ENCODE measurements at places on chromosomes 6 and 20.

DNA sequence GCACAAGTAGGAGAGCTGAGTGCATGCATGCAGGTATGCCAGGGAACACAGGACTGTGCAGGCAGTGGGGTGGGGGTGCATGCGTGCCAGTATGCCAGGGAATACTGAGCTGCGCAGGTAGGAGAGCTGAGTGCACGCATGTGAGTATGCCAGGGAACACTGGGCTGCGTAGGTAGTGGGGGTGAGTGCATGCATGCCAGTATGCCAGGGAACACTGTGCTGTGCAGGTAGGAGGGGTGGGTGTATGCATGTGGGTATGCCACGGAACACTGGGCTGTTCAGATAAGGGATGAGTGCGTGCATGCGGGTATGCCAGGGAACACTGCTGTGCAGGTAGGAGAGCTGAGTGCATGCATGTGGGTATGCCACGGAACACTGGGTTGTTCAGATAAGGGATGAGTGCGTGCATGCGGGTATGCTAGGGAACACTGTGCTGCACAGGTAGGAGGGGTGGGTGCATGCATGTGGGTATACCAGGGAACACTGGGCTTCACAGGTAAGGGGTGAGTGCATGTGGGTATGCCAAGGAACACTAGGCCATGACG is 77.4 kb downstream of the LRFN2 start:
- no peak for DNase-seq

GRCh38 chr6:166352923-166353322 is 10.6 kb upstream of the SFT2D1 start:
- DNase-seq, result no peak

DNA sequence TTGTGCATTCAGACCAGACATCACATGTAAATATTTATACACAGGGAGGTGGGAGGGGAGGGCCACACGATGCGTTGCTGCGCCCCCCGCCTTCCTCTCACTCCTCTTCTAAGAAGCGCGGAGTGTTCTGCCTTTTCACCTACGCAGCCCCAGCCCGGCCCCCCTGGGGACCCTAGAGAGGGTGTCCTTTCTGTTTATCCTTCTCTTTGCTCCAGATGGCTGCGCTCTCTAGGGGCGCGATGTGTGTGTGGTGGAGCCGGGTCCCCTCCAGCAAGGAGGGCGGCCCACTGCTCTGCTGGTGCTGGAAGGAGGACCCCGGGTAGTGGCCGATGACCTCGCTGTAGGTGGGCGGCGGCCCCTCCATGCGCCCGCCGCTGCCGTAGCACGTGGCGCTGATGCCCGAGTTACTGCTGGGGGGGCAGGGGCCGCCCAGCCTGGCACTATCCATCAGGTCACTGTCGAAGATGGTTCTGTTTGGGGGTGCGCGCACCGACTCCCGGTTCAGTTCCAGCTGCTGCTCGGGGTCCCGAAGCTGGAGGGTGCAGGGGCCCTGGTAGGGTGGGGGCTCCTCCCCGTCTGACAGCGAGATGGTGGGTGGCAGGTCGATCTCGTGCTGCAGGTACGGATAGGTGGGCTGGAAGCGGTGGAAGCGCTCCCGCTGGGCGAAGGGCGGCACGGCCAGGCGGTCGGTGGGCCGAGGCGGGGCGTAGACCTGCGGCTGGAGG is 31.8 kb upstream of the ZBP1 start:
- DNase-seq, result peak; percentile 3

DNA sequence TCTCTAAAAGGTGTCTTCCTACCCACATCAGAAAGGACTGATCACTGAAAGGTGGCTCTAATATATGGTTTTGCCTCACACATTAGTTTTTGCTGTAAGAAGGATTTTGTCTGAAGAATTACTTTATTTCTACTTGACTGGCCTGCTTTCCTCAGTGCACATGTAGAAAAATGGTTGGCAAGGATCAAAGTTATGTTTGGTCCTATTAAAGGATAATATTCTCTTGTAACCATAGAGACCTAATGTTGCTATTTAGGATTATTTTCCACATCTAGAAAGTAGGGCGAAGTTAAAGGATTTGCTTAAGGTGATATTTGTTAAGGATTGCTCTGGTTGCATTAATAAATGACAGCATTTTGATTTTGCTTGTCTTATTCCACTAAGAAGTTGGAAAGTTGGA is 40.7 kb downstream of the PHACTR2 start:
- DNase-seq, result no peak

DNA sequence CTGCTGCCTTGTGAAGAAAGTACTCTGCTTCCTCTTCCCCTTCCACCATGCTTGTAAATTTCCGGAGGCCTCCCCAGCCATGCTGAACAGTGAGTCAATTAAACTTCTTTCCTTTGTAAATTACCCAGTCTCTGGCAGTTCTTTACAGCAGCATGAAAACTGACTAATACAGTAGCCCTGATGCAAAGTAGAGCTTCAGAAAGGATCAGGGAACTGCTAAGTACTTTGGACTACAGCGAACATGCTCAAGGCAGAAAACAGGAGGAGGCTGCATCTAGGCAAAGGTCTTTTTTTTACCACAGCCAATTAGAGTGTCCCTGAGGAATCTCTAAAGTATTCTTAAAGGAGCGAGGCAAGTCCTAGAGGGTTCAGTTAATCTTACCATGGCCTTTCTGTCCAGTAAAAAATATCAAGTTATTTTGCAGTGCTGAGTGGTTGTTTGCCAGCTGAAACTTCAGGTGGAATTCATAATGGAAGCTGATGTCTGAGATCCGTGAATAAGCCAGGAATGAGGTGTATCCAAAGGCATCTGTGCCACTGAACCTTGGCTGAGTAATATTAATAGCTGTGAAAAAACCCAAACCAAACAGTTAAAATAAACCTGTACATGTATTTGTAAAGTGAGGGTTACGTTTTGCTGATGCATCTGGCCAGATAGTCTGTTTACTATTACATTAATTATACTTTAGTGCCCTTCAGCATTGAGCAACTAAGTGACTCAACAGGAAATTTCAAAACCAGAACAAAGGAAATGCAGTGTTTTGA is 170.4 kb downstream of the PHF3 start:
- no peak for DNase-seq

DNA sequence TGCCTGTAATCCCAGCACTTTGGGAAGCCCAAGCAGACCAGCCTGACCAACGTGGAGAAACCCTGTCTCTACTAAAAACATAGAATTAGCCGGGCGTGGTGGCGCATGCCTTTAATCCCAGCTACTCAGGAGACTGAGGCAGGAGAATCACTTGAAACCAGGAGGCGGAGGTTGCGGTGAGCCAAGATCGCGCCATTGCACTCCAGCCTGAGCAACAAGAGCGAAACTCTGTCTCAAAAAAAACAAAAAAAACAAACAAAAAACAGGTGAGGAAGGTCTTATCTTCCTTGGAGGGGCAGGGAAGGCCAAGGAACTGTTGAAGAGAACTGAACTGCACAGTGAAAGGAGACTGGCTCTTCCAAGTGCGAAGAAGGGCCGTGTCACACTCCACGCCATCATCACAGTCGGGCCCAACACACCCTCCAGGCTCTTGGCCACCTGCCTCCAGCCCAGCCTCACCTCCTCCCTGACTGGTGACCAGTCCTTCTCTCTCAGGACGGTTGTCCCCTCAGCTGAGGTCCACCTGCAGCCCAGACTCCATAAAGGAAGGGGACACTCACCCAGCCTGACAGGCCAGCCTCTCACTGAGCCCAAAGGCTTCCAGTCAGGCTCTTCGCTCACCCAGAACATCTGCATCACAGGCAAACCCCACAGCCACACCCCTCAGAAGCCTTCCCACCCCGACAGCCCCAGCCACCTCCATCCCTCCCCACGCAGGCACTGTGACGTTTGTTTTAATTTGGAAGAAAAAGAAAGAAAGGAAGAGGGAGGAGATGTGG is 4.1 kb downstream of the ZC3H12D start:
- DNase-seq, result no peak

DNA sequence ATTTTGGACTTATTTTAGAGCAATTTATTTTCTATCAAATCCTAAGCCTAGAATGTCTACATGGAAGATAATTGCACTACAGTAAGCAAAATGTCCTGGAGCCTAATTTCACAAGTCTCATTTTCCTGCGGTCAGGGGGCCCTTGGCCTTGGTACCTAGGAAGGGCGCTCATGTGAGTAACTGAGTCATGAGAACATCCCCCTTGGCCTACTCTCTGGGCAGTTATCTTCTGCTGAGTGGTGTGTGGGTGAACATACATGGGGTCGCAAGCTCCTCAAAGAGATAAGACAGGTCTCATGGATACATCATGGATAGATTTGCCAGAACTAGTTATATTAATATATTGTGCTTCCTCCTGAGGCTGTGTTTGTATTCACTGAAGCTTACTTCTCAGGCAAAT is 211.2 kb upstream of the MARCKS start:
- DNase-seq, result no peak

GRCh38 chr6:137573739-137574138 is 79.5 kb upstream of the OLIG3 start:
- DNase-seq, result no peak

GRCh38 chr6:82013561-82014530 is 233.7 kb downstream of the IBTK start:
- no peak for DNase-seq

- DNase-seq, result no peak
These were observed 291.8 kb downstream of the BMP7 start for GRCh38 chr20:56974499-56975250.

GRCh38 chr6:32973144-32974015 is 5.0 kb downstream of the BRD2 start:
- peak; percentile 43 for DNase-seq
